ENCODE measurements at places on chromosomes 3 and 15. TPM values are rescaled to one million over a fixed set of nuclear protein-coding genes. Genes with fewer than 3 reads are reported as not detected.

RASGRP1 gene
- not detected for total RNA-seq

GRCh38 chr3:64157150-64158035 is 67.9 kb downstream of the PRICKLE2 start:
- H3K27me3 ChIP-seq = no peaks in the 10 kb centered on the region
- H3K4me3 ChIP-seq = no peak overlapping the region
- H3K36me3 ChIP-seq = no peaks in the 10 kb centered on the region
- H3K4me1 ChIP-seq = peaks cover 19% of the 10 kb centered on the region
- no peak overlapping the region for H3K27ac ChIP-seq
- no peak for DNase-seq

BFSP2 gene
- total RNA-seq = not detected

PTH1R gene
- total RNA-seq = 7.9 TPM

DNA sequence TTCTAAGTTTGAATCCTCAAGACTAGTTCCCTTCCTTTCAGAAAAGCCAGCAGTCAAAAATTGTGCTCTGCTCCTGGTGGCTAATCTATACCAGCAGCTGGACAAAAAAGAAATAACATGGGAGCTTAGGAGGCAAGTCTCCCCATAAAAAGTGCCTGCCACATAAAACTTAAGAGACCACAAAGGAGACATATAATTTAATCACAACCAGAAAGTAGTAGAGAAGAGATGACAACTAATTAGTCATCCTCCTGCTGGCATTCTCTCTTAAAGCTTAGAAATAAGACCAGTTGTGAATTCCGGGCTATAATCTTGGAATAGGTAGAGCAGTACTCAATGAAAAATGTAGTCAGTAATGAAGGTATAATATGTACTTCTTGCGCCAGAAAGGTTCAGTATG is 20.2 kb upstream of the IMPG2 start:
- H3K27ac ChIP-seq = no peak overlapping the region
- H3K4me3 ChIP-seq = no peak overlapping the region
- H3K4me1 ChIP-seq = no peaks in the 10 kb centered on the region
- DNase-seq = no peak
- peaks cover 13% of the 10 kb centered on the region for H3K36me3 ChIP-seq

DNA sequence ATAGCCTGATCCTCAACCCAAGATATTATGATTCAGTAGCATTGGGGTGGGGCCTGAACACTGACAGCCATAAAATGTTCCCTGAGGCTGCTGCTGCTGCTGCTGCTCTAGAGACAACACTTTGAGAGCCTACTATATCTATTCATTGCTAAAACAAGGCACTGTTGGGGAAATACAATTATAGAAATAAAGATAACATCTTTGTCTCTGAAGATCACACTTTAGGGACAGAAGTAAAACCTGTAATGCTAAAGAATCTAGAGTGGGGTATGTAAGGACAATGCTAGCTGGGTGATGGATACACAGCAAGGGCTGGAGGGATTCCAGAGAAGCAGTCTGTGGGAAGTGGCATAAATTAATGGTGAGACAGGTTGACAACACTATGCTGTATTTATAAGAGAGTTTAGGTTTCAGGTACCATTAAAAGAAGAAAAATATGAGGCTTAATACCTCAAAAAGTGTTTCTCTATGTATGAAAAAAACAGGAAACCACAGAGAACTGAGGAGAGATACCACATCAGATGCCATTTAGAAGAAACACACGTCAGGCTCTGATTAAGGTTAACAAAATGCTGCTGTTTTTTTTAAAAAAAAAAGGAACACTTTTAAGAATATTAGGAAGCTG is 115.9 kb downstream of the CBLB start:
- H3K36me3 ChIP-seq = no peaks in the 10 kb centered on the region
- H3K27me3 ChIP-seq = no peaks in the 10 kb centered on the region
- no peak overlapping the region for H3K27ac ChIP-seq
- DNase-seq = no peak
- peaks cover under 1% of the 10 kb centered on the region for H3K4me1 ChIP-seq
- no peak overlapping the region for H3K4me3 ChIP-seq

- no peaks in the 10 kb centered on the region for H3K36me3 ChIP-seq
- H3K4me3 ChIP-seq = no peak overlapping the region
- peaks cover 26% of the 10 kb centered on the region for H3K4me1 ChIP-seq
- no peaks in the 10 kb centered on the region for H3K27me3 ChIP-seq
- DNase-seq = no peak
Observed at GRCh38 chr3:16506884-16507577, 6.5 kb downstream of the RFTN1 start.

THBS1 gene
- 10.7 TPM for total RNA-seq

GRCh38 chr3:13160619-13161018 is 87.4 kb upstream of the IQSEC1 start:
- no peaks in the 10 kb centered on the region for H3K4me1 ChIP-seq
- H3K27me3 ChIP-seq = no peaks in the 10 kb centered on the region
- no peak overlapping the region for H3K4me3 ChIP-seq
- DNase-seq = no peak
- no peak overlapping the region for H3K27ac ChIP-seq

CDCP1 gene
- 0.12 TPM for total RNA-seq

AGTR1 gene
- 13.2 TPM for total RNA-seq

- peaks cover 10% of the 10 kb centered on the region for H3K4me1 ChIP-seq
- no peaks in the 10 kb centered on the region for H3K36me3 ChIP-seq
- H3K27me3 ChIP-seq = peaks cover 5% of the 10 kb centered on the region
- DNase-seq = no peak
Observed at GRCh38 chr3:72288955-72289691, 504.2 kb upstream of the PROK2 start.

- H3K4me1 ChIP-seq = no peaks in the 10 kb centered on the region
- H3K27me3 ChIP-seq = no peaks in the 10 kb centered on the region
- H3K4me3 ChIP-seq = no peak overlapping the region
- H3K36me3 ChIP-seq = no peaks in the 10 kb centered on the region
- no peak for DNase-seq
Observed at GRCh38 chr3:137519602-137520001, 244.5 kb upstream of the SOX14 start.

GRCh38 chr15:36753173-36753572 is 173.7 kb downstream of the CDIN1 start:
- H3K36me3 ChIP-seq = no peaks in the 10 kb centered on the region
- no peaks in the 10 kb centered on the region for H3K27me3 ChIP-seq
- no peak overlapping the region for H3K27ac ChIP-seq
- DNase-seq = no peak

GRCh38 chr3:186281176-186281575 is 80.9 kb downstream of the DGKG start:
- no peaks in the 10 kb centered on the region for H3K4me1 ChIP-seq
- H3K4me3 ChIP-seq = no peak overlapping the region
- no peak for DNase-seq

DNA sequence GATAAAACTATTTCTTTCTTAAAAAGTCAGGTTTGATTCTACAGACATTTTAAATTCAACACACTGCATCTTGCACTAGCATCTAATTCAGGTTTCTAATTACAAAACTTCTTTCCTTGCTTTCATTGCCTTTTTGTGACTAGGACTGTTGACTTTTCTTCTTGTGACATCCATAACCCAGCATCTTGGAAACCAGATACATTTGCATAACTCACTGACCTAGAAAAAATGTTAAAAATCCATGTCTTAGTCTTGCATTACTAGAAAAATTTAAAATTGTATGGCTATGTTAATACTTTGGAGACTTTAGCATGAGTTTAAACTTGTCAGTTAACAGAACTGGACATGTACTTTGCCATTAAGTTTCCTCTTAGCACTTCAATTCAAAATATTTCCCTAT is 72.7 kb downstream of the DTWD1 start:
- no peaks in the 10 kb centered on the region for H3K36me3 ChIP-seq
- H3K27me3 ChIP-seq = no peaks in the 10 kb centered on the region
- H3K4me3 ChIP-seq = no peak overlapping the region
- H3K27ac ChIP-seq = no peak overlapping the region
- no peak for DNase-seq

C2CD4A gene
- total RNA-seq = not detected

- no peak for DNase-seq
- no peaks in the 10 kb centered on the region for H3K36me3 ChIP-seq
- H3K27me3 ChIP-seq = no peaks in the 10 kb centered on the region
- peak overlapping the region; percentile 25 for H3K4me3 ChIP-seq
- peak overlapping the region; percentile 100 for H3K27ac ChIP-seq
Observed at GRCh38 chr3:39148435-39149058, 4.8 kb downstream of the CSRNP1 start.

DNA sequence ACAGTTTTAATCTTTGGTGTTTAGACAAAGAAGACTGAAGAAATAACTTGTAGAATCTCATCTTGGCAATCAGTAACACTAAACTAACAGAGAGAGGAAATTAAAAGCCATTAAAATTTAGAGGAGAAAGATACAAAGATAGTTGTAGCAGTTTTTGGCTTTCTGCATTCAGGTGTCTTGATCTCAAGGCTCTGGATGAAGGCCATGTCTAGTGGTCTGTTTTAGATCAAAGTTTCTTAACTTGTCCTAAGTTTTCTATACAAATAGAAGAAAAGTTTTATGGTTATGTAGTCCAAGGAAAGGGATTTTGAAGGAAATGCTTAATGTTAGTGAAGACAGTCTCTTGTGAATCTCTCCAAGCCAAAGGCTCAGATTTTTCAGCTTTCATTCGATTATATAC is 222.9 kb downstream of the BCHE start:
- no peak overlapping the region for H3K4me3 ChIP-seq
- DNase-seq = no peak
- no peaks in the 10 kb centered on the region for H3K27me3 ChIP-seq

DNA sequence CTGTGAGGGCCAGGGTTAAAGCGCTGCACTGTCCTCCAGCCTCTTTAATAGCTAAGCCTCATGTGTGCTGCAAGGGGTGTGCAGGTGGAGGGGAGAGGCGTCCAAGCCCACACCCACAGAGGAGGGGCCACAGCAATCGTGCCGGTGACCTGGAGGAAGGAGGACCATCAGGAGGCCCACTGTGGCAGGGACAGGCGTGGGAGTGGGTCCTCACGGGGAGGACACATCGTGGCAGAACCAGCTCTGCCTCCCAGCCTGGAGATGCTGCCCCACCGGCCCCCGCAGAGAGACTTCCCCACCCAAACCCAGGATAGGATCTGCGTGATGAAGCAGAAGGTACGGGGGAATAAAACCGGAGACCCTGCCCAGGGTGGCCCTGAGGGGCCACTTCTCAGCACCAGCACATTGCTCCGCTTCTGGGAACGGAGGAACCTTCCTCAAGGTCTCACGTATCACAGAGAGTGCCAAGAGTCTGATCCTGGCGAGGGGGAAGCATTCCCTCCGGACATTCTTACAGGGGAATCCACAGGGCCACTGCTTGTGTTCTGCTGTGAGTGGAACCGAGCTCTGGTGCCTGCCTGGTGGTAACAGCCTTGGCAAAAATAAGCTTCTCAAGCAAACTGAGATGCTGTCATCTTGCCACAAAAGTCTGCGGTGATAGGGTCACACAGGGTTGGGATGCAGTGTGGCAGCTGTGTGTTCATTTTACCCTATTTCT is 199.8 kb downstream of the XXYLT1 start:
- H3K4me1 ChIP-seq = peaks cover 9% of the 10 kb centered on the region
- no peak for DNase-seq
- no peak overlapping the region for H3K4me3 ChIP-seq
- H3K27ac ChIP-seq = peak overlapping the region; percentile 22

DNA sequence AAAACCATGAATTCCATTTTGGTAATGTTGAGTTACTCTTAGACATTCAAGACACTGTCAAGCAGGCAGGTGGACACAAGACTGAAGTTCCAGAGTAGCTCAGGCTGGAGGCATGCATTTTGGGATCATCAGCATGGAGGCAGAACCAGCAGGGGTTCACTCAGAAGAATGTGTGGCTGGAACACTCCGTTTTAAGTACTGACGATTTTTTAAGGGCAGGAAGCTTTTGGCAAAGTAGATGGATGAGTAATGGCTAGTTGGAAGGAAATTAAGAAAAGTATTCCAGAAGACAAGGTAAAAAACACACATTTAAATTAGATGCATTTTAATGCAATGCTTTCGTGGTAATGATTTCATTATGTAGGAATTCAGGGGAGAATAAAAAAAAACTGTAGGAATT is 420.4 kb downstream of the ROBO2 start:
- no peak overlapping the region for H3K4me3 ChIP-seq
- no peaks in the 10 kb centered on the region for H3K4me1 ChIP-seq
- no peaks in the 10 kb centered on the region for H3K36me3 ChIP-seq
- no peak overlapping the region for H3K27ac ChIP-seq
- DNase-seq = no peak

CFAP92 gene
- 0.07 TPM for total RNA-seq

All from gastrocnemius medialis (tissue), 4 donors.